ENCODE measurements at places on chromosomes 1 and 21.

- no peak for DNase-seq
Measured at GRCh38 chr1:241229216-241229615, 127.8 kb downstream of the RGS7 start.

GRCh38 chr1:229339086-229339485 lies 3.8 kb downstream of the CCSAP start:
- DNase-seq, result no peak

GRCh38 chr1:54338464-54338863 lies 67.7 kb downstream of the SSBP3 start:
- no peak for DNase-seq

DNA sequence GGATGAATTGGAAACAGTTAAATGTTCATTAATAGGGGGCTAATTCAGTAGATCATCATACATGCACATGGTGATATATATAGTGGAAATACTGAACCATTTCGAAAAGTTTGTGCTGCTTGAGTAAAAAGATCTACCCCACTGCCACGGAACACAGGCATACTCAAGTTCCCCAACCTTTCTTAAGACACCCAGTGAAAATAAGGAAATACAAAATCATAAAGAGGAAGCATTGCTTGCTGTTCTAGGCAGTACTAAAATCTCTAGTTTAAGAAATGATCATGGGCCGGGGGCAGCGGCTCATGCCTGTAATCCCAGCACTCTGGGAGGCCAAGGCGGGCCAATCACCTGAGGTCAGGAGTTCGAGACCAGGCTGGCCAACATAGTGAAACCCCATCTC lies 37.6 kb upstream of the KIRREL1 start:
- DNase-seq, result no peak

GRCh38 chr1:174800216-174800851 lies 199.4 kb upstream of the CACYBP start:
- no peak for DNase-seq

DNA sequence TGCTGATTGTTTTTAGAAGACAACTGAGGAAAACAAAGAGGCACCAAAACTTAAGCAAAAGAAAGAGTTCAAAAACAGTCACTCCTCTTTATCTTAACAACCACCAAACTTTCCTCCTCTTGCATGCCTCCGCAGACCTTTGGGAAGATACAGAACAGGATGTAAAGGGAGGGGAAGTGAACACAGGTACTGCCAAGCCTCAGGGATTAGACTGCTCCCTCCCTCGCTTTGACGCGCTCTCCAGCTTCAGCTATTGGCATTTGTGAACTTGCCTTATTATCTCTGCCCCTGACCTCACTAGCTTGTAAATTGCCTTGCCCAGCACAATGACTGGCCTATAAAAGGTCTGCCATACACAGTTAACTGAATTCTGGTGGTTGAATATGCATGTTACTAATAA lies 4.8 kb upstream of the SRP9 start:
- no peak for DNase-seq

- no peak for DNase-seq
Measured at GRCh38 chr1:17892851-17893250, 137.7 kb downstream of the ACTL8 start.

- no peak for DNase-seq
Measured at GRCh38 chr1:113868387-113869083, 3.0 kb downstream of the PTPN22 start.

GRCh38 chr1:170959385-170959784 lies 24.1 kb downstream of the MROH9 start:
- no peak for DNase-seq

DNA sequence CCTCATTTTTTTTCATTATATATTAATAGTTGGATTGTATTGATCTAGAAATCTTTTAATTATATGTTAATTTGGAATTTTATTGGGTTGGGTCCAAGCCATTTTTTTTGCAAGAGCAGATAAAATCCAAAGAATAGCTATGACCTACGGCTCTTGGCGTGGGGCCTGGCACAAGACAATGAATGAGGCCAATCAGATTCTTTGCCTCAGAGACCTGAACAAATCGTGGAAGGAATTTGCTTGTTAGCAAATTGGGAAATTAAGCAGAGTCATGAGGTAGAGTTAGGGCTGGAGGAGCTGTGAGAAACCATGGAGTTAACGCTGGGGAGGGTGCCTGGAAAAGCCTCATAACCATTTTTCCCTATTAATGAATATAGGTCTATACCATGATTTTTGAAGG lies 40.1 kb downstream of the CAMSAP2 start:
- DNase-seq, result no peak

GRCh38 chr1:56397811-56398231 lies 181.5 kb downstream of the PLPP3 start:
- DNase-seq, result no peak

- no peak for DNase-seq
Measured at GRCh38 chr1:244139655-244140054, 88.6 kb downstream of the ZBTB18 start.

DNA sequence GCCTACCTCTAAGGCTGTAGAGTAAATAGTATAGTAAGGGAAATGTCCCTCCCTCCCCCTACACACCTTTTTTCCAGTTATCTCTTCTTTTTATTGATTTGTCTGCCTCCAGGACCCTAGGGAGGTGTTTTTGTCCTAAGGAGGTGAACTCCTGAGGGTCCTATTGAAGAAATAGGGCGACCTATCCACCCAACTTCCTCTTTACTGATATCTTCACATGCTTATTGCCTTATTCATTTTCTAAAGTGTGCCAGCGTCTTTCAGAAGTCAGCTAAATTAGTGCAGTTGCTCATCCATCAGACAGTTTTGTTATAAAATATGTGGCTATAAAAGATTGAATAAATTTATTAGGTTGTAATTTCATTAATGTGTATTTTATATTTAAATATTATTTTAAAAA lies 5.9 kb downstream of the BACH1 start:
- DNase-seq, result no peak

DNA sequence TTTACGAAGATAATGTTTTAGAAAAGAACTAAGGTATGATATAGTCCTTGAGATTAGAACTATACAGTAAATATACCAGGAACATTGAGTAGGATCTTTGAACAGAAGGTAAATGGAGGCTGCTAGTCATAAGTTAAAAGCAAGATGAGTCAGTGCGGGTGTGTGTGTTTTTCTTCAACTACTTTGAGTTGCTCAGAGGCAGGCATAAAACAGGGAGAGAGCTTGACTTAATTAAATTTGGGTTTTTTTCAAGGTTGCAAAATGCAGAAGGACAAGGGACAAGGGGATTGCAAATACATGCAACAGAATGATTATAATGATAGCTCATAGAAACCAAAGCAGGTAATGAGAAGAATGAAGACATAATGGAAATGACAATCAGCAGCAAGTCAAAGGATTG lies 815.1 kb downstream of the NCAM2 start:
- no peak for DNase-seq

GRCh38 chr1:119083479-119083878 lies 57.0 kb downstream of the WARS2 start:
- no peak for DNase-seq

GRCh38 chr1:185742403-185742802 lies 8.2 kb downstream of the HMCN1 start:
- DNase-seq, result no peak

DNA sequence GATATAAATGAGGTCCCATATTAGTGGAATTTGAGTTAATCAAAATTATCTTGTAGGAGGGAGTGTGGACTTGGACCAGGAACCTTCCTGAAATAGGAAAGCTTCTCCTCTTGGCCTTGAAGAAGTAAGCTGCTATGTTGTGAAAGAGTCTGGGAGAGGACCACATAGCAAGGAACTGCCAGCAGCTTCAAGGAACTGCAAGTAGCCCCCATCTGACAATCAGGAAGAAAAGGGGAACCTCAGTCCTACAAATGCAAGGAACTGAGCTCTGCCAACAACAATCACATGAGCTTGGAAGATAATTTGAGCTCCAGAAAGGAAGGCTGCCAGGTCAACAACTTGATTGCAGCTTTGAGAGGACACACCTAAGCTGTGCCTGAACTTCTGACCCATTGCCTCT lies 8.2 kb upstream of the PRMT6 start:
- no peak for DNase-seq

DNA sequence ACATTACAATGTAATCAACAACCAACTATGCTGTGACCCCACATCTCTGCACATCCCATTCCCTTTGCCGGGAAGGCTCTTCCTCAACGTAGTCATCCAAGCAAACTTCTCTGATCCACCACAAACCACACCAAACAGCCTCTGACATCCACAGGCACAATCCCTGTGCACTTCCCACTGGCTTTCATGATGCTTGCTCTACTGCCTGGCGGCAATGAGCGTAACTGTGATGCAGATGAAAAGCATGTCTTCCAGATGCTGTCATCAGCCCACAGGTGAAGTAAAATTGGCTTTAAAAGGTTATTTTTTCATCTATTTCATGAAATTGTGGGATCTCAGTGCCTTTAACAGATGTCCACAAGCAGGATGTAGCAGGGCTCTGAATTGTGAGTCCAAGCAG lies 635.2 kb downstream of the SMYD3 start:
- no peak for DNase-seq

DNA sequence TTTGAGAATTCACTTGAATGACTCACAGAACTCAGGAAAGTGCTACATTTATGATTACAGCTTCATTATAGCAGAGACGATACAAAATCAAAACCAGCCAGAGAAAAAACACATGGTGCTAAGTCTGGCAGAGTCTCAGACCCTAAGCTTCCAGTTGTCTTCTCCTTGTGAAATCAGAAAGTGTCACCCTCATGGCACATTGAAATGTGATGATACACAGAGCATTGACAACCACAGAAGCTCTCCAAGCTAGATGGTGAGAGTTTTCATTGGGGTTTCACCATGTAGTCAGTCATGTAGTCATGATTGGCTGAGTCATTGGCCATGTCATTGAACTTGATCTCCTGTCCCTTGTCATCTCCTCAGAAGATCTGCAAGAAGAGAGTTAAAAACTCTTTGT lies 526.6 kb downstream of the MRPL39 start:
- DNase-seq, result no peak

- DNase-seq, result no peak
Measured at GRCh38 chr1:119655154-119655553, 7.1 kb upstream of the ZNF697 start.

DNA sequence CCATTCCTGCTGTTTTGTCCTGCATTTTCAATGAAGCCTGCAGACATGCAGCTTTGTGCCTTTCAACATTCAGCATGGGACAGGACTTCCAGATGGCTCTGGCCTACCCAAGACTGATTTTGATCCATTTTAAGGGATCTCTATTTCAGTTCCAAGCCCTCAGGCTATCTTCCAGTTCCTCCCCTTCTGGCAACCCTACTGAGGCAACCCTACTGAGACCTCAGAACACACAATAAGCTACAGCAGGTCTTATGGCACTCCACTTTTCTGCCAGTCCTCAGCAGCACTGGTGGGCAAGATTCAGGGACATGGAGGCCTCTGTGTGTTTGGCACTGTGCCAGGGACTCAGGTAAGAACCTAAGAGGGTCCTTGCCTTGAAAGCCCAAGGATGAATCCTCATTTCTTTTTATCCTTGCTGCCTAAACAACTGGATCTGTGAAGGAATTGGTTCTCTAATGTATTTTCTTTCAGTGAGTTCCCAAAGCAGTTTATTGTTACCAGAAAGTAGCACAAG lies 50.7 kb downstream of the MAB21L3 start:
- DNase-seq, result no peak

DNA sequence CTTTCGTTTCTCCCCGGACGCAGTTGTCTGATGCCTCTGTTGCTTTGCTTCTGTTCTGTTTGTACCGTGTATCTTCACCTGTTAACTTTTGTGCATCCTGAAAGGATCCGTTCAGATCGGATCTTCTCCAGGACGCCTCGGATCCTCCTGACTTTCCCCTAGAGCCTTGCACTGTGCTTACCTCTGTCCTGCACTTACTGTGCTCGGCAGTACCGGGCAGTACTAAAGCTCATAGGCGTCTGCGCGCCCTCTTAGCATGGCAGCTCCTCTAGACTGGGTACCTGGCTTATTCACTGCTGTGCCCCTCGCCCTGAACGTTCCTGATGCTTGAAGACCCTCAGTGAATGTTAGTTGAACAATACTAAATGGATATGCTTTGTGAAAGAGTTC lies 934 bp downstream of the SCP2 start:
- DNase-seq, result no peak

DNA sequence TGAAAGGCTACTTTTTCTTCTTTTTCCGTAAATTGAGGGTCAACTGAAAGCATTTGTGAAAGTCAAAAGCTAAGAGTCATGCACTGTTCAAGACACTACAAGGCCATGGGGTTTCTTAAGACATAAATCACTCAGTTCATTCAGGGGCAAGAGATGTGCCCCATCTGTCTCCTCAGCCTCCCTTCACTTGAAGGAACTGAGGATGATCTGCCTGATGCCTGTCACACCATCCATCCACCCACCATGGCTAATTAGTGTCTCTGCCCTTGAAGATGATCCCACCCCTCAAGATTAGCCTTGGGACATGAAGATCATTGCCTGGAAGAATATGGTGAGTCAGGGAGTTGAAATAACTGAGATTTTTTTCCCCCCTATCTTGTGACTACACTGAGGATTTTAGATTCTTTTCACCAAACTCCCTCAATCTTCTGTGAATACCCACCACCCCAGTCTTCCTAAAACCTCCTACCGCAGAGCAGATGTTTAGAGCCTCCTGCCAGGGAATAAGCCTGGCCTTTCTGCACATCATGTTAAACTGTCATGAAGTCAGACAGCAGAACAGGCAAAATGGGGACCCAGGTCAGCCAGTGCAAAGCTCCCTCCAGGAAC lies 88.6 kb upstream of the LMO4 start:
- no peak for DNase-seq

- DNase-seq, result no peak
Measured at GRCh38 chr1:71014178-71014579, 33.4 kb downstream of the PTGER3 start.

DNA sequence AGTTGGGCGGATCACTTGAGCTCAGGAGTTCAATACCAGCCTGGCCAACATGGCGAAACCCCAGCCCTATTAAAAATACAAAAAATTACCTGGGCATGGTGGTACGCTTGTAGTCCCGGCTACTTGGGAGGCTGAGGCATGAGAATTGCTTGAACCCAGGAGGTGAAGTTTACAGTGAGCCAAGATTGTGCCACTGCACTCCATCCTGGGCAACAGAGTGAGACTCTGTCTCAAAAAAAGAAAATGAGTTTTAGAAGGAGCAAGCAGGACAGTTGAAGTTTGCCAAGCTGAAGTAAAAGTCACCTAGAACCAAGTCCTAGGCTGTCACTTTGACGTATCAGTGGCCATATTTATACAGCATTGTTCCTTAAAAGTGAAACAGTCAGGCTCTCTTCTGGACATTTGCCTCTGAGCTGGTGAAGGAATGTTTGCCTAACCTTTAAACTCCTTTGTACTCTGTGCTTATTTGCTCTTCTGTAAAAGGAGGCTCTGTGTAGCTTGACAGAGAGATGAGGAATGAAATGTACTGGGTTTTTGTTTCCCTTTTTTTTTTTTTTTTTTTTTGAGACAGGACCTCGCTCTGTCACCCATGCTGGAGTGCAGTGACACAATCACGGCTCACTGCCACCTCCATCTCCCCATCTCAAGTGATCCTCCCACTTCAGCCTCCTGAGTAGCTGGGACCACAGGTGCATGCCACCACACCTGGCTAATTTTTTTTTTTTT lies 2.8 kb downstream of the RAB4A start:
- DNase-seq, result no peak

- DNase-seq, result peak; percentile 9
Measured at GRCh38 chr1:203172184-203173010, 3.2 kb downstream of the MYBPH start.

Data from activated T-helper 9 cell treated with anti-CD3 and anti-CD28 coated beads, Interleukin-2, amount 50 U/mL, for 16 hours (primary cell).